Tibial nerve (tissue), 4 donors: ENCODE measurements at places on chromosomes 6 and 20. TPM values are rescaled to one million over a fixed set of nuclear protein-coding genes. Genes with fewer than 3 reads are reported as not detected.

DNA sequence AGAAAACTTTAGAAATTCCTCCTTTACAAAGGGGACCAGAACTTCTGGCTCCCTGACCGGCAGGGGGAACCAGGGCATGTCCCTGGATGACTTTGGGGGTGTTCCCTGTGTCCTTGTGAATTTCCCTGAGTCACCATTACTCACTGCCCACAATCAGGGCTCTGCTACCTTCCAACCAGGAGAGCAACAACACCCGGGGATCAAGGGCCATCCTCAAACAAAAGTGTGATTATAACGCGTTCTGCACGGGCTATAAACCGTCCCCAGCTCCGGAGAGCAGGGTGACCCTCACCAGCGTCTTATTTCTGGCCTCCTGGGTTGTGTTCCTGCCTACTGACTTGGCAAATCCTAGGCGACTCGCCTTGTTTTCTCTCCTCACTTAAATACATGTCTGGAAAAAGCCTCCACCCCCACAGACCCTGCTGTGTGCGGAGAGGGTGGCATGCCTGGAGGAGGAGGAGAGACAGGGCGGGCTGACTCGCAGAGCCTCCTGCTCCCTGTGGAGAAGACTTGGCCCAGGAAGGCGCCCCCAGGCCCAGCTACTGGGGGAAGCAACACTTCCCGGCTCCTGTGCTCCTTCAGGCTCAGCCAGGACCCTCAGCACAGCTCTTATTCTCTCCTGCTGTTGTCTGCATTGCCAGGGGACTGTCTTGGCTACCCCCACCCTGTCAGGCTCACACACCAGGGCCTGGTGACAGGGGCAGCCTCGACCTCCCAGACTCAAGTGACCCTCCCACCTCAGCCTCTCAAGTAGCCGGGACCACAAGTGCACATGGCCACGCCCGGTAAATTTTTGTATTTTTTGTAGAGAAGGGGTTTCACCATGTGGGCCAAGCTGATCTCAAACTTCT lies 54.1 kb downstream of the FGD2 start:
- no peaks in the 10 kb centered on the region for H3K27me3 ChIP-seq
- H3K27ac ChIP-seq: peak overlapping the region; percentile 50
- no peak overlapping the region for H3K4me3 ChIP-seq
- no peaks in the 10 kb centered on the region for H3K36me3 ChIP-seq
- peaks cover 6% of the 10 kb centered on the region for H3K4me1 ChIP-seq
- no peak for DNase-seq

The SYNDIG1 gene
- 5.1 TPM for total RNA-seq

- DNase-seq: no peak
- H3K27me3 ChIP-seq: no peaks in the 10 kb centered on the region
- H3K27ac ChIP-seq: no peak overlapping the region
- H3K36me3 ChIP-seq: no peaks in the 10 kb centered on the region
- no peaks in the 10 kb centered on the region for H3K4me1 ChIP-seq
Measured at GRCh38 chr6:170074435-170074834, 216.4 kb downstream of the DLL1 start.

- no peak for DNase-seq
- H3K4me1 ChIP-seq: no peaks in the 10 kb centered on the region
- H3K27me3 ChIP-seq: no peaks in the 10 kb centered on the region
- H3K36me3 ChIP-seq: peaks cover 66% of the 10 kb centered on the region
Measured at GRCh38 chr20:25270829-25271251, 23.0 kb downstream of the PYGB start.

DNA sequence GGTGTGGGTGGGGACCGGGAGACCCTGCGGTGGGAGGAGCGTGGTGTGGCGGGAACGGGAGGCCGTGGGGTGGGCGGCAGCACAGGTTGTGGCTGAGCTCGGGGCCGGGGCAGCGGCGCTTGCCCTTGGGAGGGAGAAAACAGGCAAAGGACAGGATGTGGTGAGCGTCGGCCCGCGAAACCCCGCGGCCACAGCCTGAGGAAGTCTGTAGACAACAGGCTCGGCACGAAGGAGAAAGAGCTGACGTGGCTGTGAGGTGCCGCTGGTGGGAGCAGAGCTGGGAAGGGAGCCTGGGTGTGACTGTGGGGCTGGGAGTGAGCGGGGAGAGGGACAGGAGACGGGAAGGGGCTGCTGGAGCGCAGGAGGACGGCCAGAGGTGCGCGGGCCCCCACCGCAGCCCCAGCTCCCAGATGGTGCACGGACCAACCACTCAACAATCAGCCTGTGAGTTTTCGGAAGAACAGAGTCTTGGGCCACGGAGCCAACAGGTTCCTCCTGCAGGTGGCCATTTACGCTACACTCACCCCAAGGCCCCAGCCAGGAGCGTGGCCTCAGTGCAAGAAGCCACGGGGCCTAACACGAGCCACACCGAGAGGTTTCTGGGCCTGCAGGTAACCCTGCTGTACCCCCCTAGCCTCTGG lies 202.8 kb downstream of the DLL1 start:
- H3K27me3 ChIP-seq: no peaks in the 10 kb centered on the region
- DNase-seq: no peak
- H3K36me3 ChIP-seq: no peaks in the 10 kb centered on the region
- H3K4me3 ChIP-seq: peak overlapping the region; percentile 26

GRCh38 chr20:15047042-15047441 lies 709.6 kb upstream of the FLRT3 start:
- H3K27ac ChIP-seq: no peak overlapping the region
- no peaks in the 10 kb centered on the region for H3K36me3 ChIP-seq

The EPHA7 gene
- 0.60 TPM for total RNA-seq

GRCh38 chr20:40286975-40287531 lies 402.0 kb downstream of the MAFB start:
- DNase-seq: no peak
- no peaks in the 10 kb centered on the region for H3K4me1 ChIP-seq
- no peak overlapping the region for H3K4me3 ChIP-seq
- H3K36me3 ChIP-seq: no peaks in the 10 kb centered on the region
- no peaks in the 10 kb centered on the region for H3K27me3 ChIP-seq

GRCh38 chr6:20433929-20434328 lies 32.2 kb downstream of the E2F3 start:
- H3K36me3 ChIP-seq: no peaks in the 10 kb centered on the region
- H3K4me3 ChIP-seq: no peak overlapping the region
- no peaks in the 10 kb centered on the region for H3K27me3 ChIP-seq
- no peak for DNase-seq
- H3K4me1 ChIP-seq: no peaks in the 10 kb centered on the region

The TXLNB gene
- under 0.01 TPM for total RNA-seq

DNA sequence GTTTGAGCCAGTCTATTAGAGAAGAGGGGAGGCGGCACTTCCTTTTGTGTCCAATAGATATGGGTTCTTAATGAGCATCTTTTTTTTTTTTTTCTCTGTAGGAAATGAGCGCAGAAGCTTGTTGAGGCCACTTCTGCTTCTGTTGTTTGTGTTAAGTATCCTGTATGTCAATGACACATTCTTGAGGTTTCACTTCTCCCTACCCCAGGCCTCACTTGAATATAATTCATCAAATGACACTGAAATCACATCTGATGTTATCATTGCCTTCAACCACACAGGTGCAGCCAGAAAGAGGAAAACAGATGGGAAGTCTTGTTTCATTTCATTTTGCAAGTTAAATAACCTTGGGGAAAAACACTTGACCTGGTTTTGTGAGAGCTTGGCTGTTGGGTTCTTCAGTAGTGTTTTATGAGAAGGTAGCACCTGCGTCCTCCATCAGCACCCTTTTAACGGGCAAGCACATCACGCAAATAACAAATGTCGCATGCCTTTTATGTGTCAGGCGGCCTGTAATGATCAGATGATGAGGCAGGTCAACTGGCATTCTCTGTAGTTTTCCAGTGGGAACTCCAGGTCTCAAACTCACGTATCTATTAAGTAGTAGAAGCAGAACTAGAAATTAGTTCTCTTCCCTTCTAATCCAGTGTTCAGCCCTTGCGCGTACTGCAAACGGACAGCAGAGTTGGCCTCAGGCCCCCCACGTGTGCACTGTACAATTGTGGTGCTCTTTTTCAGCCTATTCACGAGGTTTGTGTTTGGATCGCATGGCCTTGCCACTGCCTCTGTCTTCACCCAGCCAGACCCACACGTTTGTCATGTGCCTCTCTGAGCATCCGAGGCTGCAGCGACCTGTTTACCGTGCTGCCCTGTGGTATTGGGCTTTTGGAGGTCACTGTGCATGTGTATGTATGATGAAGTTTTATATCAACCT lies 23.5 kb downstream of the PLEKHG1 start:
- no peak overlapping the region for H3K27ac ChIP-seq
- DNase-seq: no peak
- no peaks in the 10 kb centered on the region for H3K27me3 ChIP-seq
- H3K36me3 ChIP-seq: no peaks in the 10 kb centered on the region
- H3K4me3 ChIP-seq: no peak overlapping the region

DNA sequence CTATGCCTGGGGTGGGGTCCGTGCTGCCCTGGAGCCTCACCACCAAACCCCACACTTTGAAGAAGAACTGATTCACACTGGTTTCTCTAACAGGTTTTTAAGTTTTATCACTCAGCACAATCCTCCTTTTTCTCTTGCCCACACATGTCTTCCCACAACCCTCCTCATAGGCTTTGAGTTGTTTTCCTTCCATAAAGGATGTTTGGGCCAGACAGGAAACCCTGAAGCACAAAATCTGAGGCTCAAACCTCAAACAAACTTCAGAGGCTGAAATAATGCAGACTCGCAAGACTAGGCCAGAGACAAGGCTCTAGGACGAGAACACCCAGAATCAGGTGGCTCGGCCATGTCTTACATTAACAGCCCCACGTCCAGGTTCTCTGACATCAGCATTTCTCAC lies 35.3 kb downstream of the EZR start:
- no peak overlapping the region for H3K4me3 ChIP-seq
- peaks cover 4% of the 10 kb centered on the region for H3K36me3 ChIP-seq
- no peaks in the 10 kb centered on the region for H3K27me3 ChIP-seq
- H3K4me1 ChIP-seq: no peaks in the 10 kb centered on the region

DNA sequence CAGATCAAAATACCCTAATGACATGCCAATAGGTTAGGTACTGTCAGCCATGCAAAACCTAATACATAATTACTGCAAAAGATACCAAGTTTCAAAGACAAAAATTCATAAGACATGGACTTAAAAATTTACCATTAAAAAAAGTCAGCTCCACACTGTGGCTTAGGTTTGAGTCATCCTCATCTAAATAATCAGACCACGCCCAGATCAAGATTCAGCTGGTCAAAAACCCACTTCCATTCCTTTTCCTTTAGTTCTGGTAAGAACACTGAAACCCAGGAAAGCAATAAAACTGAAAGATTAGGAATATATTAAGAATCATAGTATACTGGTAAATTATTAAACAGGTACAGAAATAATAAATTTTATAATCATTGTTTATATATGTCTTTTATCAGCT lies 81.0 kb upstream of the ASF1A start:
- H3K4me1 ChIP-seq: no peaks in the 10 kb centered on the region
- DNase-seq: no peak
- no peaks in the 10 kb centered on the region for H3K36me3 ChIP-seq
- H3K27me3 ChIP-seq: no peaks in the 10 kb centered on the region
- H3K4me3 ChIP-seq: no peak overlapping the region
- H3K27ac ChIP-seq: no peak overlapping the region

The MPIG6B gene
- total RNA-seq: not detected

GRCh38 chr20:46699651-46700359 lies 9.6 kb upstream of the SLC2A10 start:
- H3K27ac ChIP-seq: no peak overlapping the region
- no peak for DNase-seq
- H3K4me1 ChIP-seq: no peaks in the 10 kb centered on the region
- no peaks in the 10 kb centered on the region for H3K36me3 ChIP-seq
- no peaks in the 10 kb centered on the region for H3K27me3 ChIP-seq

- H3K27ac ChIP-seq: no peak overlapping the region
- DNase-seq: no peak
- peaks cover 42% of the 10 kb centered on the region for H3K27me3 ChIP-seq
- H3K4me1 ChIP-seq: peaks cover 33% of the 10 kb centered on the region
Measured at GRCh38 chr20:52104546-52105441, 86.8 kb downstream of the ZFP64 start.

- H3K4me3 ChIP-seq: no peak overlapping the region
- H3K4me1 ChIP-seq: no peaks in the 10 kb centered on the region
- H3K36me3 ChIP-seq: no peaks in the 10 kb centered on the region
Measured at GRCh38 chr6:140988780-140989179, 1143.9 kb upstream of the GJE1 start.

The GJA10 gene
- total RNA-seq: not detected

DNA sequence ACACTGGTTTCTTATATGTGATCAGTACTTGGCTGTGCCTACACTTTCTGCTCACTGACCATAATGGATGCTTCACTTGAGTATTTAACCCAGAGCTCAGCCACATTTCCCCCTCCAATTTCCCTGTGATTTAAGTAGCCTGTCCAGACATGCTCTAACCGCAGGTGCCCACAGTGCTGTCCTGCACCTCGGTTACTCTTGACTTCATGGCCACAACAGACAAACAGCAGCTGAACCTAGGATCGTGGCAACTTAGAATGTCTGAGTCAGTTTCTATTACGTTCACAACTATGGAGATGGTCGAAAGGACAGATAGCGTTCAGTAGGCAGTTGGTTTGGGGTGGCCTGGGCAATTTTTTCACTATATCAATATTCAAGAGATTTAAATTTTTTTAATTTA lies 306.9 kb upstream of the SGK1 start:
- no peak for DNase-seq
- H3K27ac ChIP-seq: no peak overlapping the region
- H3K4me3 ChIP-seq: no peak overlapping the region

GRCh38 chr6:84696166-84696565 lies 68.2 kb downstream of the TBX18 start:
- no peaks in the 10 kb centered on the region for H3K36me3 ChIP-seq
- H3K27ac ChIP-seq: no peak overlapping the region
- H3K4me1 ChIP-seq: no peaks in the 10 kb centered on the region
- DNase-seq: no peak

GRCh38 chr6:18016698-18017097 lies 29.3 kb upstream of the KIF13A start:
- no peaks in the 10 kb centered on the region for H3K4me1 ChIP-seq
- no peak overlapping the region for H3K27ac ChIP-seq
- no peak overlapping the region for H3K4me3 ChIP-seq
- DNase-seq: no peak
- H3K27me3 ChIP-seq: no peaks in the 10 kb centered on the region

DNA sequence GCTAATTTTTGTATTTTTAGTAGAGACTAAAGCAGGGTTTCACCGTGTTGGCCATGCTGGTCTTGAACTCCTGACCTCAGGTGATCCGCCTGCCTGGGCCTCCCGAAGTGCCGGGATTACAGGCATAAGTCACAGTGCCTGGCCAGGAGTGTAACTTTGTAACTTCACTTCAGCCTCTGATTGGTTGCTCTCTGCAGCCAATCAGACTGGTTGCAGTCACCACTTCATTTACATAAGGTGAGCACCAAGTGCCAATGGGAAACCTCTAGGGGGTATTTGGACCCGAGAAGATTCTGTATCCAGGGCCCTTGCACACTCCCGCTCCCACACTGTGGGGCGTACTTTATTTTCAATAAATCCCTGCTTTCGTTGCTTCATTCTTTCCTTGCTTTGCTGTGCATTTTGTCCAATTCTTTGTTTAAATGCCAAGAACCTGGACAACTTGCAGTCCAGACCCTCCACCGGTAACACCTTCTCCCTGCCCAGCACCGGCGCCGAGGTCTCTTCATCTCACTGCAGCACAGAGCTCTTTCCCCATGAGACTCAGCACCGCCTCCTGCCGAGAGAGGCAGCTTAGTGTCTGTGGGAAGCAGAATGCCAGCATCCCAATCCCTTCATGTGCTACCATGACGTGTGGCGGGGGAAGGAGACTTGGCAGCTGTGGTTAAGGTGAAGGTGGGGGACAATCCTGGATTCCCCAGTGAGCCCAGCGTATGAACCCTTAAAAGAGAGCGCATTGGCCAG lies 14.0 kb upstream of the MRGBP start:
- no peak overlapping the region for H3K4me3 ChIP-seq
- H3K27ac ChIP-seq: no peak overlapping the region
- H3K27me3 ChIP-seq: no peaks in the 10 kb centered on the region
- no peaks in the 10 kb centered on the region for H3K4me1 ChIP-seq
- no peak for DNase-seq

- DNase-seq: no peak
- H3K4me3 ChIP-seq: no peak overlapping the region
- H3K27ac ChIP-seq: no peak overlapping the region
Measured at GRCh38 chr6:90233994-90234393, 62.6 kb downstream of the BACH2 start.

The COL11A2 gene
- total RNA-seq: 4.3 TPM
